ENCODE measurements at places on chromosomes 1 and 21. TPM values are rescaled to one million over a fixed set of nuclear protein-coding genes. Genes with fewer than 3 reads are reported as not detected.
A peak's percentile ranks its signal among the peaks of the same experiment; 100 is the strongest.

GRCh38 chr1:243500512-243500911 is 244.7 kb downstream of the SDCCAG8 start:
- DNase-seq: no peak
- no peak overlapping the region for H3K4me3 ChIP-seq
- no peaks in the 10 kb centered on the region for H3K27me3 ChIP-seq
- no peaks in the 10 kb centered on the region for H3K4me1 ChIP-seq

PDE4B gene
- 3.4 TPM for total RNA-seq

- H3K4me1 ChIP-seq: peaks cover 46% of the 10 kb centered on the region
- DNase-seq: no peak
- no peak overlapping the region for H3K27ac ChIP-seq
- H3K4me3 ChIP-seq: peak overlapping the region; percentile 9
- H3K27me3 ChIP-seq: no peaks in the 10 kb centered on the region
These were observed 200.1 kb upstream of the CAMK1G start for GRCh38 chr1:209383422-209383821.

CORT gene
- total RNA-seq: 0.29 TPM

ETV3L gene
- total RNA-seq: 0.26 TPM

PGBD5 gene
- 1.2 TPM for total RNA-seq

DNA sequence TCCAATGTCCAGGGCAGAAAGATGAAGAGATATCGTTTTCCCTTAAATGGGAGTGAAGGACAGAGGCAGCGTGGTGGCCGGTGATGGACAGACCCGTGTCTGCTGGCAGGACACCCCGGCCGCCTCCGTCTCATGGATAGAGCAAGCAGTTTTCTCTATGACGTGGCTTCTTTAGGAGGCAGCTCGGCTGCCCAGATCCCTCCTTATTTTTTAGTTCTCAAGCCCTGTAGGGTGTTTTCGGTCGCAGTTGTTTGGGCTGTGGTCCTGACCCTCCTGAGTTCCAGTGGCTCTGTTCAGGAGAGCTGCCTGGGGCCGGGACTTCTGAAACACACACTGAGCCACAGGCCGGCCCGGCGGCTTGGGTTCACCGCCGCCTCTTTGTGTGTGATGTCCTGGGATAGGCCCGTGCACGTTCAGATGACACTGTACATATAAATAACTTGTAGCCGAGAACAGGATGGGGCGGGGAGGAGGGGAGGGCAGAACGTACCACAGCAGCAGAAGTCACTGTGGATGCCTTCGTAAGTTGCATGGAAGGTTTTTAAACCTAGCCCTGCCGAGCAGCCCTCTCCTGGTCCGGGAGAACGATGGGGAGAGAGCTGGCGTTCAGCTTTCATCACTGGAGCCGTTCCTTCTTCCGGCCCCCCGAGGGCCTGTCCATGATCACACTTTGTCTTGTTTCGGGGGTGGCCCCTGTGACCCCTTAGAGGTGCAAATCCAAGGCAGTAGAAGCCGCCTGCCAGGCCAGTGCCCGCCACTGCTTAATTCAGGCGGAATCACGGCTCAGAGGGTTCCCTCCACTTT is 65.2 kb downstream of the SIK1 start:
- H3K4me1 ChIP-seq: no peaks in the 10 kb centered on the region
- no peaks in the 10 kb centered on the region for H3K27me3 ChIP-seq
- H3K36me3 ChIP-seq: no peaks in the 10 kb centered on the region

RIMKLA gene
- 1.5 TPM for total RNA-seq

DNA sequence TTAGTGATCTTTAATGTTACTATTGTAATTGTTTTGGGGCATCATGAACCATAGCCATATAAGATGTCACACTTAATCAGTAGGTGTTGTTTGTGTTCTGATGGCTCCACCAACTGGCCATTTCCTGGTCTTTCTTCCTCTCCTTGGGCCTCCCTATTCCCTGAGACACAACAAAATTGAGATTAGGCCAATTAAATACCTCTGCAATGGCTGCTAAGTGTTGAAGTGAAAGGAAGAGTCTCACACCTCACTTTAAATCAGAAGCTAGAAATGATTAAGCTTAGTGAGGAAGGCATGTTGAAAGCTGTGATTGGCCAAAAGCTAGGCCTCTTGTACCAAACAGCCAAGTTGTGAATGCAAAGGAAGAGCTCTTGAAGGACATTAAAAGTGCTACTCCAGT is 30.7 kb downstream of the PPP2R5A start:
- DNase-seq: peak; percentile 89
- H3K27ac ChIP-seq: no peak overlapping the region
- H3K4me3 ChIP-seq: no peak overlapping the region
- H3K27me3 ChIP-seq: no peaks in the 10 kb centered on the region

DNA sequence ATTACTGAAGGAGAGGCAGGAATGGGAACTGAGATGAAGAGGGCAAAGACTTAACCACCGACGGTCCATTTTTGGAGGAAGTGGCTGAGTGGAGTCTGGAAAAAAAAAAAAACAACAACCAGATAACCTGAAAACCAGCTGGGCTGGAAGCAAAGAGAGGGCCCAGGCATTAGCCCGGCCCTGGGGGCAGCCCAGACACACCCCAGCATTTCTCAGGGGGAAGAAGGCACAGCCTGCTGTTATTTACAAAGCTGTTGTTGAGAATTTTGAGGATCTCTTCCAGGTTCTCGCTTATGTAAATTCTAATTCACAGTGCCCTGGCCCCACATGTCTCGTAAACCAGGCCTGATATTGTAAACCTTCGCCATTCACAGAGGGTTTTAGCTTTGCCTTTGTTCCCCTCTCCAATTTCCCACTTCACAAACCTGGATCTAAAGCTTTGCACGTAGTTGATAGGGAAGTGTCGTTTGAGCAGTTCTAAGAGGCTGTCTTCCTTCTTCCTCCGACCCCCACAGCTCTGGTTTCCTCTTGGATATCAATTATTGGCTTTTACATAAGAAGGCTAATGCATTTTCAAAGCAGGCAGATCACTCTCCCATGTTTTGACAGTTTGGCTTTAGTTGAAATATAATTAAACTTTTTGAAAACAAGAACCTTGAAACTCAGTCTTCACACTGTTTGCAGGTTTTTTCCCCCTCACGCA is 161.8 kb upstream of the IRF2BP2 start:
- peaks cover 5% of the 10 kb centered on the region for H3K27me3 ChIP-seq
- DNase-seq: peak; percentile 49
- H3K4me3 ChIP-seq: no peak overlapping the region
- peak overlapping the region; percentile 12 for H3K27ac ChIP-seq

OR10R2 gene
- not detected for total RNA-seq

DNM3 gene
- total RNA-seq: 0.57 TPM

- no peak overlapping the region for H3K27ac ChIP-seq
- peaks cover 3% of the 10 kb centered on the region for H3K36me3 ChIP-seq
- peaks cover 13% of the 10 kb centered on the region for H3K4me1 ChIP-seq
- no peak for DNase-seq
These were observed 28.5 kb downstream of the ACOT7 start for GRCh38 chr1:6365047-6365446.
